ENCODE measurements at places on chromosomes 1 and 21.

DNA sequence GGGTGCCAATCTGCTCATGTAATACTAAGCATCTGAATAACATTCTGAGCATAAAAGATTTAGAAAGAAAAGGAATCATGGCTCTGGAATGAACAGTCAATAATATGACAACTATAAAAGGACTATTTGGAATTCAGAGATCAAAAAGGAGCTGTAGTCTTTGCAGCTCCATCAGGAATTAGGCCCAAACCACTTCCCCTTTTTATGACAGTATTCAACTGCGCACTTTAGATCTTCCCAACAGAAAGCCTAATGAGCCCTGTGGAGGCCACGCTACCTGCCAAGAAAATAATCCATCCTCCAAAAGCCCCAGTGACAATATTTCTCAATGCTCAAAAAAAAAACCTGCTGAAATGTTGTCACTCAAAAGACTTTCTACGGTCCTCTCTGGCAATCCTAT lies 163.2 kb downstream of the SNX7 start:
- DNase-seq: no peak

- DNase-seq: no peak
Observed at GRCh38 chr1:3590951-3591865, 20.1 kb downstream of the MEGF6 start.

GRCh38 chr1:95086949-95087533 lies 14.3 kb upstream of the ALG14 start:
- no peak for DNase-seq

DNA sequence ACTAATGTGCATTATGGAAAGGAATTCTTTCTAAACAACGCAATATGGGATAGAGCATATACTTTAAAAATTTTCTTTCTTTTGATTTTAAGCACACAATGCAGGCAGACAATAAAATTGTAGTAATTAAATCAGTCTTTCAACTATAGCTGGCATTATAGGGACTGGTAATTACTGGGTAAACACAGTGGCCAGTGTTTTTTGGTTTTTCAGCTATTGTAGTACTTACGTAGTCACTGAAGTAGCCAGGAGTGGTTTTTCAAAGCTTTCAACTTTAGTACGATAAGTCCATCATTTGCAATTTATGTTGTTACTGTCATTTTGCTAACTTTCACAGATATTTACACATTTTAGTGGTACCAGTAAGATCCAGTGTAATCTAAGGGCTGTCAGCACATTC lies 50.6 kb downstream of the RAB3GAP2 start:
- no peak for DNase-seq

GRCh38 chr1:226110249-226111097 lies 48.0 kb downstream of the H3-3A start:
- peak; percentile 89 for DNase-seq

DNA sequence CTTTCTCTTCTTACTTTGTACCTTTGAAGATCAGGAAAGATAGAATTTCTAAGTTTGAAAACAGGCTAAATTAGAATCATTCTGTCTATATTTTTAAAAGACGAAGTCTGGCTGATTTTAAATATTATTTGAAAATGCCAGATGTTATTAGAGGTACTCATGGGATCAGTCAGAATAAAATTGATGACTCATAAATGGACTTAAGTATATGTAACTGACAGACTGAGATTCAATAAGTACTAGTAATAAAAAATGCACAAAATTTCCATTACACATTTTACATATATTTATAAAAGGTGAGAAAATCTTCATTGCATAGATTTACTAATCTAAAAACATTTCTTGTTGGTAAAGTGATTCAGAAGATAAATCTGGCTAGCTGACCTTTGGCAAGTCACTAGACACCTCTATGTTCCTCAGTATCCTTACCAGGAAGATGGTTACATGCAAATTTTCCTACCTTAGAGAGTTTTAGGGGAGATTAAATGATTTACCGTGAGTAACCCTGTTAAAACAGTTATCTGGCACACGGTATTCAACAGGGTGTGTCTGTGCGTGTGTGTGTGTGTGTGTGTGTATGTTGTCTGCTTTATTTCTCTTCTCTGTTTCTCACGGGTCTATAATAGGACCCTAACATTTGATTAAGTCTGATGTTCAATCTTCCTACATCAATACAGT lies 189.0 kb downstream of the RUNX1 start:
- no peak for DNase-seq

DNA sequence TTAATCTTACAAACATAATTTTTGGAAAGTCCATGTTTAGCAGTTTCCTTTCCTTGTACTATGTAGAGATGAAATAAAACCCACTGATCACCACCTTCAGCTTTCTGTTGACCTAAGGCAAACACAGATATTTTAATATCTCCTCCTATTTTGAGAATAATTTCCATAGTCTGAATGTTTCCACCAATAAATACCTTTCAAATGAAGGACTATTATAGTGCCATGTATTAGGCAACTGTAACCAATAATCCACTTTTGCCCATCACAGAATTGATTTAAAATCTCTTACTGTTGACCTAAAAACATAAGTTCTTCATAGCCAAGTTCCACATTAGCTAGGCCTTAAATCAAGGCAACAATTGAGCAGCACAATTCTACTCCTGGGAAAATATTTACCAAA lies 1.8 kb downstream of the CDC42BPA start:
- no peak for DNase-seq

DNA sequence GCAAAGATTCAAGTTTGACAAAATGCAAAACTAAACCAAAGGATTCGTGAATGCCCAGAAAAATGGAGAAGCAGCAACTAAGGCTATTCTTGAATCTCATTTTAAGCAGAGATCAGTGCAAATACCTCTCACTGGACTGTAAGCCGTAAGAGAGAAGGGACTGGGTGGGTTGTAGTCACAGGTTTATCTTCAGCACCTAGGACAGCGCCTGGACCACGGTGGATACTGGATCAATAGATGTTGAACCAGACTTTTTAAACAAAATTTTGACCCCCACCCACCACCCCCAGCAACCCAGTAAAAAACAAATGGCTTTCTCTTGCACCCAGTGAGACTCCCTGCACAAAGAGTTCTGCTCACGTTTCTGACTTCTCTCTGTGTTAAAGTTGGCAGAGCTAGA lies 347.1 kb downstream of the AJAP1 start:
- DNase-seq: no peak

GRCh38 chr1:54936791-54937190 lies 43.6 kb upstream of the TMEM61 start:
- no peak for DNase-seq

GRCh38 chr1:50707824-50708223 lies 252.2 kb downstream of the FAF1 start:
- no peak for DNase-seq

DNA sequence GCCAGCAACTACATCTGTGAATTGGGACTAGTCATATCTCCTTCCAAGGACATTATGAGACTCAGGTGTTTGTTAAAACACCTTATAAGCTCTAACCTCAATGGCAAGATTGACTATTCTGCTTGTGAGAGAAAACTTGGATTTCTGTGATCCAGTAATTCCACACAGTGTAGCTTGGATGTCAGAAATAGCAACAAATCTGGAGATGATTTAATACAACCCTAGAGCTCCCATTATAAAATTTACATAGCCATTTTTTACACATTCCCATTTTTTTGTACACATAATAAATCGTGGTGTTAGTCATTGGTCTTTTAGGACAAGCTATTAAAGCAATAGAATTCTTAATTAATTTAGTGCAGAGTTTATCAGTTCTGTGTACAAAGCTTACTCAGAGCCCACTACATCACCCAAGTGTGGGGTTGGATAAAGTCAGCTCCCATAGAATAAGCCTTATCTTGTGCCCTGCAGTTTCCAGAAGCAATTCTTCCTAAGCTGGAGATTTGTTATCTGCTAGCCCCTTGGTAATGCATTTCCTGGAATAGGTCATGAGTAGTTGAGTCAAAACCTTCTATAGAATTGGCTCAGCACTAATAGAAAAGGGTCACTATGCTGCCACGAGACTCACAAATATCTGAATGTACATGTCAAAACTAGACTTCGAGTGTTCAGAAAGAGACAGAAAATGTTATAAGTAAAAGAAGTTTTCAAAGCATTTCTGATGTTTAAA lies 434.0 kb upstream of the RUNX1 start:
- no peak for DNase-seq

DNA sequence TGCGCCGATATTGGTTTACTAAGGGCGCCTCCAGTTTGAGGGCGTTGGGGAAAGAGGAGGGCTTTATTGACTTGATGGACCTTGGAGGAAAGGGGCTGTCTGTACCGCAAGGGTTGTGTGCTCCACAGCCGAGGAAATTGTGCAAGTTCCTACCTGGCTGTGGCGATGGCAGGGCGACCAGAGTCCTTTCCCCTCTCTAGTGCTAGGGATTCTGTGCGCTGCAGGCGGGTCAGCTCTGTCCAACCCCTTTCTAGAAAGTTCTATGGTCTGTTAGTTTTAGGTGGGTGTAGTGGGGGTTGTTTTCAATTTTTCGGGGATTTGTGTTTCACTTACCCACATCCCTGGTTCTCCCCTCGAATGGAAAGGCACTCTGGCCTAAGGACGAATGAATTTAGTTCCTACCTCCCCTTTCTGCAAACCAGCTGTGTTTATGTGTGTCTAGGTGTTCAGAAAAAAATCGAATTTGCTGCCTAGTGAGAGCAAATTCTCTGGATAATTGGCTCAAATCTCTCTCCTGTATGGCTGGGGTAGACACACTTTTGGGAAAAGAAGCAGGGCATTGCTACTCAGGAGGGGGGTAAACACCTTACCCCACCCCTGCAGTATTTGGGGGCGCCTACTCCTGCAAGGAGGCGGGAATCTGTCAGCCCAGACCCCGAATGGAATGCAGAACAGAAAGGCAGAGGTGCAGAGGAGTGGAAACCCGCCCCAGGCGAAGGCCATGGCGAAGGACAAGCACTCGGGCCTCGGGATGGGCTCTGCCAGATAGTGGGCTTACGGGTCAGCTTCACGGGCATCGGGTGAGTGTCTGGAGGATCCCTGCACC lies 2.0 kb downstream of the DMBX1 start:
- DNase-seq: no peak

DNA sequence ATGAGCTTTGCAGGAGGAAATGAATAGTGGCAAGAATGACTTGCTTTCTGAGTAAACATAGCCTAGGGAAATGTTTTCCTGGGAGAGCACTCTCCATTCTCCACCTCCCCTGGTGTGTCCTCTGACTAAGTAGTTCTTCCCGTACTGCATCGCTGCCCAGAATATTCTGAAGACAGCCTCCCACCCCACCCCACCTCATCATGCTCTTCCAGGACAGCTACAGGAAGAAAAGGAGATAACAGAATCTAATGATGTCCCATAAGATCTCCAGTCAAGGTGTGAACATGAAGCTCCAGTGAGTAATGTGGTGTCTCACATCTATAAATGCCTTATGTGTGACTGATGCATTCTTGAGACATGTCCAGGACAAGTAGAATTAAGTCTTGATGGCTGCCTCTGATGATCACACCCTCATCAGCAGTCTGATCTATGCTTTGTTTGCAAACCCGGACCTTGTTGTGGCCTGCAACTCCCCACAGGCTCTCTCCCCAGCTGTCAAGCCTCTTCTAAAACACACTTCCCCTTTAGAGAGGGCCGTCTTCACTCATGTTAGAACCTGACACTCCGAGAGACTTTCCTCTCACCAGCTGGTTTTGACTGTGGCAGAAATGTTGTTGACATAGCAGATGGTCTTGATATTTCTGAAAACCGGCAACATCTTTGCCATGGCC lies 183.0 kb downstream of the CYYR1 start:
- no peak for DNase-seq

- no peak for DNase-seq
Observed at GRCh38 chr1:83854456-83854855, 144.5 kb downstream of the TTLL7 start.

- DNase-seq: no peak
Observed at GRCh38 chr1:232037774-232038388, 411.3 kb downstream of the DISC1 start.

- no peak for DNase-seq
Observed at GRCh38 chr1:220313576-220313975, 41.3 kb upstream of the RAB3GAP2 start.

- DNase-seq: no peak
Observed at GRCh38 chr1:90710579-90711536, 6.2 kb downstream of the BARHL2 start.

- no peak for DNase-seq
Observed at GRCh38 chr1:47853852-47854251, 143.3 kb downstream of the TRABD2B start.

Data from activated T-cell treated with anti-CD3 and anti-CD28 coated beads, Interleukin-2, amount 50 U/mL, for 72 hours (primary cell).